ENCODE measurements at places on chromosomes 3 and 15.

DNA sequence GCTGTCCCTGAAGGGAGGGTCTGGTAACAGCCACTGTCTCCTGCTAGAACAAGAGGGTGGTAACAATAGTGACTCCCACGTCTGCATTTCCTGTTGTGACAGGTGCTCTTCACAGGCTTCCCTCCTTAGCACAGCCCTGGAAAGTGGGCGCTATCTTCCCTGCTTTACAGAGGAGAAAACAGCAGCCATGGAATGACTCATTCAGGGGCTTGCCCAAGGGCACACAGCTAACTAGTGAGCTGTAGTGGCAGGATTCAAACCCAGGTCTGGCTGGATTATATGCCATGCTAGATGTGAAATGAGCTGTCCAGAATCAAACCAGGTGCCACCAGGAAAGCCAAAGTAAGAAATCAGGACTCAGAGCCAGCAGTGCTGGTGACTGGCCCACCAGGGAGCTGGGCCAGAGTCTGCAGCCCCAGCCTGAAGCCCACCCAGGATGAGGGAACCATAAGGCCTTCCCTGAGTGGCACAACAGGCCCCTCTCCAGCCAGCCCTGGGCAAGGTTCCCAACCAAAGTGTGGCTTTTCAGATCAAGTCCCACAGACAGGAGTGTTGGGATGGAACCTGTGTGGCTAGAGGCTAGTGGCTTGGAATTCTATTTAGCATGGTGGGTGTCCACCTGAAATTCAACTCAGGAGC lies 102.4 kb downstream of the ETFA start:
- no peak for DNase-seq

GRCh38 chr15:89461386-89461785 lies 35.0 kb downstream of the RHCG start:
- DNase-seq = no peak

DNA sequence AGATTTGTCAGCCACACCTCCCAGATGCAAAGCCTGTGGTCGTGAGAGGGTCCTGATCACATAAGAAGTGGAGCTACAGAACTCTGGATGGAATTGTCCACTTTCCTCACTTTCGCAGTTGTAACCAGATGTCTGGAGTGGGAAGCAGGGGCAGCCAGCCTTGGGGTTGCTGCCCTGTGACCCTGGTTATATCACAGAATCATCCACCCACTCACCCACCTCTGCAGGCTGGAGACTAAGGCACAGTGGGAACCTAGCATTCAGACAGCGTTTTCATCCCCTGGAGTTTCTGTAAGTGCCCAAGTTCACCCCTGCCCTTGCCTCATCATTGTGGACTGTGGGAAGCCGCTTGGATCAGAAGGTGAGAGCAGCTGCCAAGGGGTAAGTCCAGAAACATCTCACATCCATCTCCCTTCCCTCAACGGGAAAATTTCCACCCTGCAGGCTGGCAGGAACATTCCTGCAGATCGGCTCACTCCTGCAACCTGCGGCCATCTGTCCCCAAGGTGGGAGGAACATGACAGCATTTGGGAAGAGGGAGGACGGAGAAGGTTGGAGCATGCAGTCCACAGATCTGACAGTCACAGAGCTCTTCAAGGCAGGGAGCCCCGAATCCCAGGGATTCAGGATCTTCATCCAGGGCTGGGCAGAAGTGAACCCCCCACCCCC lies 2.9 kb upstream of the IQSEC1 start:
- DNase-seq = no peak

GRCh38 chr3:27423463-27423862 lies 54.3 kb upstream of the NEK10 start:
- DNase-seq = no peak

- no peak for DNase-seq
Measured at GRCh38 chr3:72343078-72343477, 505.2 kb downstream of the SHQ1 start.

DNA sequence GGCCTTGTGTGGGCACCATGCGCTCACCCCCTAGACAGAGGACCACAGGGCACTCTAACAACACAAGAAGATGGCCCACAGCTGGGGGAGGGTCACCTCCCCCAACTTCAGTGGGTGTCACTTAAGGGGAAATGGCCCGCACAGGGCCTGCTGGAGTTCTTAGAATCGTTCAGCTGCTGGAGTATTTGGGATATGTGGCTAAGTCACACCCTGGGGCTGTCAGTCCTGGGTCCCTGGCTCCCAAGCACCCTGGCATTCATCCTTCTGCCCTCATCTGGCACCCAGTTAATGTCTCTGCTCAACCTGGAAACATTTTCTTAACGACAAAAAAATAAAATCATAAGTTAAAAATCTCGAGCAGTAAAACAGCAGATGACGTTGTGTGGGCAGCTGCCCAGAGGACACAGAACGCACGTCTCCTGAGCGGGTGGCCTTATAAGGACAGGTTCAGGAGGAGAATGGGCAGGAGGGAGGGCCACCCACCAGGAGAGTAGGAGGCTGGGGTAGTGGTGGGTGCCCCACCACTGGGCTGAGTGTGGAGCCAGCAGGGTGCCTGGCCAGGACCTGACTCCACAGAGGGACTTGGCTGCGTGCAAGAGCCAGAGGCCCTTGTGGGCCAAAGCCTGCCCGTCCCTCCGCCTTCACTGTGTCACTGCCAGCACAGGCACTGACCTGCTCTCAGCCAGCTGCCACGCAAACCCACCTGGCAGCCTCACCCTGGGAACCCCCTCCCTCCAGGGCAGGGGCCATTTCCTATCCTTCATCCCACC lies 11.5 kb downstream of the KBTBD13 start:
- peak; percentile 14 for DNase-seq

- no peak for DNase-seq
Measured at GRCh38 chr15:41775651-41776050, 1.4 kb downstream of the MAPKBP1 start.

DNA sequence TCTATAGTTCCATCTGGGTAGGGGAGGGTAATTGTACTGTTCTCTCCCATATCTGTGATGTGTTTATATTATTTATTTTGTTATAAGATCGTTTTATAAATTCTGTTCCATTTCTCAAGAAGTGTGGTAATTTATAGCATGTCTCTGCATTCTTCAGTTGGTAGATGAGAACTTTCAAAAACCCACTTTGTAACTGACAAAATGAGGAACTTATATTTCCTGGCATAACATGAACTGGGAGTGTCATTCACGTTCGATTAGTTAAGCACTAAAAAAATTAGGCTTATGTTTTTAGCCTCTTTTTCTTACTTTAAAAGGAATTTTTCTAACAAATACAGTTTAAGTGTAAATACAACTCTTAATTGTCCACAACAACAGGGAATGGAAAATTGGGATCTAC lies 230.8 kb downstream of the CGGBP1 start:
- no peak for DNase-seq

GRCh38 chr3:86958534-86958933 lies 32.4 kb downstream of the VGLL3 start:
- DNase-seq = no peak

DNA sequence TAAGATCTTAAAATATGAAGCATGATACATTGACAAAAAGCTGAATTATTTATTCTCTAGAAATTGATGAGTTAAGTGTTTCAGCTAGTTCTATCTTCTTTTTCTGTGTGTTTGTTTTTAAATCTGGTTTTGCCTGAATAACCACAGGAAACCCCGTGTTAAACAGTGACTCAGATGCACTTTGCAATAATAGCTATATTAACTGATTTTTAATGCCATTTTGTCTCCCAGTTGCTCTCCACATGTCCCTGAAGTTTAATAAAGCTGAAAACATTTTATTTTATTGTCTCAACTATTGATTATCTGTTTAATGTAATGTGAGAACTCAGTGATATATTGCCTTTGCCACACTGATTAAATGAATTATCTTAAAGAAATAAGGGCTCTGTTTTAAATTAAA lies 42.8 kb upstream of the ROBO1 start:
- DNase-seq = no peak

GRCh38 chr3:7015683-7016440 lies 154.9 kb downstream of the GRM7 start:
- no peak for DNase-seq

DNA sequence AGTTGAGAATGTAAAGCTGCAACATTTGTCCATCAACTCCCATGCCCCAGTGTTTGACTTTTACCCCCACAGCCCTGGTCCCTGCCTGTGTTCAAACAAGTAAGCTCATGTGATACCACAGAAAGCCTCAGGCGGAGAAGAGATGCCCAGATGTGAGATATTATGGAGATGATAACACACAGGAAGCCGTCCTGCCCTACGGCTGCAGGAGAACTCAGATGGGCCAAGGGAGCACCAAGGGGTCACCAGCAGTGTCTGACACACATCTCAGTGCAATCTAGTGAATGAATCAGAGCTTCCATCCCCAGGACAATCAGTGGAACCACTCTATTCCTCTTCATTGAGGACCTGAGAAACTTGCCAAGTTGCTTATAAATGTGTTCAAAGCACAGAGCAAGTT lies 14.0 kb upstream of the SPINK8 start:
- no peak for DNase-seq

DNA sequence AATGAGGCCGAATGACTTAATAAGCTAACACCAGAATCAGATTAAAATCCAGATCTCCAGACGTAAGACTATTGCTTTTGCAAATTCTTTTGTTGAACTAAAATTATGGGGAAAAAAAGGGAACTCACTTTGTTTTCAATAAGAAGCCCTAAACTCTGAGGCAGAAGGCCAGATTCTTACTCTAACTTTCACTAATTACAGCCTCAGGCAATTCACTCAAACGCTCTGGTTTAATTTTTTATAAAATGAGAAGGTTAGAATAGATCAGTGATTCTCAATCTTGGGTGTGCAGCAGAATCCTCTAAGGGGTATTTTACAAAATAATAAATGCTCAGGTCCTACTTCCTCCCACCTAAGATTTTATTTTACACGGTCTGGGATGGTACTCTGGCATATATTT lies 38.1 kb downstream of the C3orf70 start:
- DNase-seq = no peak

DNA sequence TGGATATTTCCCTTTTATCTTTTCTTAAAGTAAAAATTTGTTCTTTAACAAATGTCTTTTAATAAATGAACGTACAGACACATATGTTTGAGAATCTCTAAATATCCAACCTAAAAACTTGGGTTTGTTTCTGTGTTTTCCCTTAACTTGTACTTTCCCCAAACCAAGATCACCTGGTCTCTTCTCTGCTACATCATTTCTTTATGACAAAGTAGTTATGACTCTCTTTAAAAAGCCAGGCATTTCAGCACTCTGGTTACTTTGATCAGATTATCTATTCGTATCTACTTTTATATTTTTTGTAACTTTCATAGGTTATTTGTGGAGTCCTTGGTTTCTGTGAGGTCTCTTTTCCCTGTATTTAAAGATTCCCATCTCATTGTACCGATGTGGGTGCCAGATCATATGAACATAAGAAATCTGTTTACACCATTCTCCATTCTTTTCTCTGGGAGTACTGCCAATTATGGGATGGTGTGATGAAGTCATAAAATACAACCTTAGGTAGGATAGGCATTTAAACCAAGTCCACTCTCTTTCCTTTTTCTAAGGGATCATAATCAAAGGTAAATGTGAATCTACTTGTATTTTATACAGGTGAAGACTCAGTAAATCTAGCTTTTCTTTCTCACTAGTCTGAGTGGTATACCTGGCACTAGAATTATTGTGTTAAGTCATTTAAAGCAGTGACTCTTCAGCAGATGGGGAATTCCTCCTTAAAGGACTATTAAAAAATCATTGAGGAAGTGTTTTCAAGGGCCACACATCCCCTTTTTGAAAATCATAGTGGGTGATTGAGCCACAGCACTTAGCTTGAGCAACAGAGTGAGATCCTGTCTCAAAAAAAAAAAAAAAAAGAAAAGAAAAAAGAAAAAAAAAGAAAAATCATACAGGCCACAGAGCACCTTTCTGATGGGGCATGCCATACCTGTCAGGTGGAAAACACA lies 12.4 kb upstream of the NFKBIZ start:
- peak; percentile 82 for DNase-seq

DNA sequence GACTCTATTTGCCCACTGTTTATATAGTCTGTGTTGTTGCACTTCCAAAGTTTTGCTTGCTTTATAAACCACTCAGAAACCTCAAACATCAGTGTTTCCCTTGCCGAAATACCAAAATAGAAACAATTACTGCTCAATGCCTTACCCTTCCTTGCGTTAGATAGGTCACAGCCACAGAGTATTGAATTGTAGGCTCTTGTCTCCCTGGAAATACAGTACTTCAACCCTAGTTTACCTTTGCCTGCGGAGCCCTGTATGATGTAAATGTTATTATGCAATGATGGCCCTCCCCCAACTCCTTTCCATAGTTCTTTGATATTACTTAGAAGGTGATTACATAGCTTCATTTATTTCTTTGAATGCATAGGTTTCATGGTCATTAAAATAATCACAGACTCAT lies 44.2 kb downstream of the SOX2 start:
- DNase-seq = no peak

GRCh38 chr3:148845756-148846395 lies 18.3 kb downstream of the CPB1 start:
- no peak for DNase-seq

- DNase-seq = no peak
Measured at GRCh38 chr15:73925848-73926218, 429 bp upstream of the LOXL1 start.

GRCh38 chr3:53137221-53137620 lies 7.0 kb upstream of the RFT1 start:
- DNase-seq = no peak

GRCh38 chr3:123776071-123776782 lies 107.9 kb downstream of the MYLK start:
- DNase-seq = no peak

DNA sequence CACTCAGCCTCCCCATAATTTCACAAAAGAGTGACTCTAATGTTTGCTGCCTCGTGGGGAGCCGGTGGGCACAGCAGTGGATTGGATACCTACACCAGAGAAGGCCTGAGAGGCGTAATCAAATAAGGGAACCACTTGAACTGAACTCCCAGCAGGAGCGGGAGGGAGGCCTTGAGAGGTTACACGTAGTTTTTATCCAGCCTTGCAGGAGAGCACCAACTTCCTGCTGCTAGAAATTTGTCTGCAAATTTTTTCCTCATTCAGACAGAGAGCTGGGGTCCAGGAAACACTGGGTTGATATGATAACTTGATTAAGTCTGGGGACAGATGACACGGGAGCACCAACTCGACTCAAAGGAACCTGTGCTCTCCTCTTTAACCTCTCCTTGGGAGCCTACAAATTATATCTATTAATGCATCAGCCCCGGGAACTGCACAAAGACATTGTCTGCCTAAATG lies 69.8 kb downstream of the HES1 start:
- no peak for DNase-seq

- no peak for DNase-seq
Measured at GRCh38 chr3:13200946-13201345, 127.7 kb upstream of the IQSEC1 start.

GRCh38 chr3:65993134-65993900 lies 45.4 kb downstream of the MAGI1 start:
- no peak for DNase-seq

- no peak for DNase-seq
Measured at GRCh38 chr15:60480149-60480548, 1.2 kb upstream of the ICE2 start.

Data from LNCaP clone FGC (cell line).